ENCODE measurements at places on chromosomes 3 and 15.

DNA sequence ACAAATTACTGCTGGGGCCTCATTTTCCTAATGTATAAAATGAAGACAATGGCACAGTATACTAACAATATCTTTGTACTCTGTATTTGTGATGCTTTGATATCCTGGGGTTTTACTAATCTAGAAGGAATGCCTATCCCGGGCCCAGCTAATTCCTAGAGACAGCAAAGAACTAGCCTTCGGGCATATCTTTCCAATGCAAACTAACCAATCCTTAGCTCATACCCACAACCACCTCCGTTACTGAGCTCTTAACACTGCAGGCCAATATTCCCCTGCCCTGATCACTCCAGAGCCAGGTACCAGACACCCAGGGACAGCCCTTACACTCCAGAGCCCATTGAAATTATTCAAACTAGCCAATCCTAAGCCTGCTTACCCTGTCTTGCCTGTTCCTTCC is 309.0 kb downstream of the ULK4 start:
- DNase-seq, result no peak

- DNase-seq, result no peak
Measured at GRCh38 chr3:128439226-128439625, 27.5 kb downstream of the DNAJB8 start.

DNA sequence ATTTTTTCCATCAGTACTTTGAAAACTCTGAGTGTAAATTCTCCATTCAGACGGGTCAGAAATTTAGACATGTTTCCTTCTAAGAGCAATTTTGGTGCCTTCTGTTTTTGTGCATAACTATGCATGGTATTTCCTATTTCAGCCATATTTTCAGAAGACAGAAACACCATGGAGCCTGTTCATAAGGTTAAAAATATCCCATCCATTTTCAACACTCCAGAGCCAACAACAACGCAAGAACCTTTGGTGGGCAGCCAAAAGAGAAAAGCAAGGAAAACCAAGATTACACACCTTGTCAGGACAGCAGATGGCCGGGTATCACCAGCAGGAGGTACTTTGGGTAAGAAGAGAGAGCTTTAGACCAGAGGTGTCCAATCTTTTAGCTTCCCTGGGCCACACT is 275.6 kb downstream of the BBX start:
- no peak for DNase-seq

- DNase-seq, result no peak
Measured at GRCh38 chr3:132325103-132325606, 7.9 kb downstream of the ACP3 start.

DNA sequence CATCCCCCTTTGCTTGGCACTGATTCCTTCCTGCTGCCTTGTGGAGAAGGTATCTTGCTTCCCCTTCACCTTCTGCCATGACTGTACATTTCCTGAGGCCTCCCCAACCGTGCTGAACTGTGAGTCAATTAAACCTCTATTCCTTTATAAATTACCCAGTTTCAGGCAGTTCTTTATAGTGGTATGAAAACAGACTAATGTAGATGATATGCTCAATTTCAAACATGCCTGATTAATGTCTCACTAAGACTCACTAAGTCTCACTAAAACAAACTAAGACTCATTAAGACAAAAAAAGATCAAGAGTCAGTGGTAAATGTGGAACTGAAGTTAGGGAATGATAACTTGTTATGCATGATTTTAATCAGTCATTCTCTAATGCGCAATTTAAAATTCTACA is 606.6 kb downstream of the RBMS3 start:
- DNase-seq, result no peak

- DNase-seq, result no peak
Measured at GRCh38 chr3:45915059-45915439, 28.2 kb upstream of the CXCR6 start.

DNA sequence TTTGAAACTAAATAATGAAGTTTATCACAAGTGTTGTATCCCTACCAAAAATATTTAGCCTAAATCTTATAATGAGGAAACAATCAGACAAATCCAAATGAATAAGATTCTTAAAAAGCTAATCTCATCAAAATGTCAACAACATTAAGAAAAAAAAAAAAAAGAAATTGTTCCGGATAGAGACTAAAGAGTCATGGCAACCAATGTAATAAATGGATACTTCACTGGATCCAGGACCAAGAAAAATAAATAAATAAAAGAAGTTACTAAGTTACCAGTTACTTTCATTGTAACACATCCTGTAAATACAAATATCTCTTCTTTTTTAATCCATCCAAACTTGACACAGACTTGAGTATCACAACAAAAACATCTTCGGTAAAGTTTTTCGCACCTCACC is 607 bp downstream of the MRPL47 start:
- no peak for DNase-seq
